ENCODE measurements at places on chromosomes 6 and 20.

DNA sequence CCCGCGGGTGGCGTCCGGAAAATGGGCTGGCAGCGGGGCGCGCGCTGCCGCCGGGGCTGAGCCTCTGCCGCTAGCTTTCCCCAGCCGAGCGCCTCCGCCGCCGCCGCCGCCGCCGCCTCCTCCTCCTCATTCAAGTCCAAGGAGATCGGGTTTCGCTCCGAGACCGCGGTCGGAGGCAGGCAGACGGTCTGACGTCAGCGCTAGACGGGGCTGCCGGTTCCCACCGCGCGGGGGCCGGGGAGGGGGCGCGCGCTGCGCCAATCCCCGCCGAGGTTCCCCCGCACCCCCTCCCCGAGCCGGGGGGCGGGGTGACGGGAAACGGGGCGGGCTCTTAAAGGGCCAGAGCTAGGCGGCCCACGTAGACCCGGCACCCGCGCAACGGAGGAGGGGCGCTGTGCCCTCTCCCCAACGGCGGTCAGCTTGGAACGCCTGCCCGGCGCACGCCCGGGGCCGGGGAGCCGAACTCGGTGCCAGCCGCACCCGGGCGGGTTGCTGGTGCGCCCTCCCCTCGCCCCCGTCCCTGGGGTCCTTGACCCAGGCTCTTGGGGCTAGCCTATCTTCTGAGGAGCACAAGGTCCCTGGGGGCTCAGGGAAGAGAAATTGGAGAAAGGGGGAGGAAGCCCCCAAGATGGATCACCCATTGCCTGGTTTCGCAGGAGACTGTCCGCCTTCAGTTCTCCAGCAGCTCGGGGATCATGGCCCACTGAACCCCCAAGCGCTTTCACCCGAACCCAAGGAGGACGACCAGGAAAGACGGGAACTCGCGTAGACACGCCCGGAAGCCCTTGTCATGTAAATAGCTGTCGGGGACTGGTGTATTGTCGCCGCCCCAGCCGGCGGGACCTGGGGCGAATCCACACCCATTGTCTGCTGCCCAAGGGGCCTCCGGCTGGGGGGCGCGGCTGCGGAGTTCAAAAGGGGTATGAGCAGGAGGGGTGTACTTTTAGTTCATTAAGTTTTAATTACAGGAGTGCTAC lies at the start of gene PMEPA1:
Gene PMEPA1 (minus strand): TSS at position 193 of the 977 bp plus-strand sequence. CDS start 433 bp downstream, outside the sequence.
- peak; percentile 84 for DNase-seq

GRCh38 chr6:56819604-56820003 lies 135.3 kb upstream of the BEND6 start:
- no peak for DNase-seq

DNA sequence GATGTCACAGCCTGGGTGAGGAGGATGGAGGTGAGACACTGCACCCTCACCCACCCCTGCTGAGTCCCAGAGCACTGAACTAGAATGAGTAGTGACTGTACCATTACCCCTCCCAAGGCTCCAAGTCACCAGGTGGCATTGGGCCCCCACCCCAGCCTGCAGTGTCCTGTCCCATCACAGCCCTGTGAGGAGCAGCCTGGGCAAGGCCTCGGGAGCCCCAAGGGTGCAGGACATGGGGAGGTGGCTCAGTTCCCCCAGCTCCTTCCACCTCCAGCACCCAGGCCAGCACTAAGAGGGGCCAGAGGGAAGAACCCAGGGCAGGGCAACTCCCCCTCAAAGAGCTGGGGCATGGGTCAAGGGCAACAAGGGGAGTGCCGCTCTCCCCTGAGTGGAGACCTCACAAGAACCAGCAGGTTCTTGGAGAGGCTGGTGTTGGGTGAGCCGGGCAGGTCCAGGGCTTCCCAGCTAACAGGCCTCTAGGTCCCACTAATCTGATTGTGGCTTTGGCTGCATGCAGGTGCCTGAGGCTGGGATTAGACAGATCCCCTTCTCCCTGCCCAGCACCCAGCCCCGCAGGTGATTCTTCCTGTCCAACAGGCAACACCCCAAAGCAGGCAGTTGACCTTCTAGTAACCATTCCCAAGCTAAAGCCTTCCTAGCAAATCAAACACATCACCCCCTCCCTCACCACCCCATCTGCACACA lies 2.6 kb downstream of the CST4 start:
- no peak for DNase-seq

- no peak for DNase-seq
These were observed 20.9 kb upstream of the RPN2 start for GRCh38 chr20:37158248-37158647.

GRCh38 chr6:28725890-28726348 lies 197.9 kb downstream of the TRIM27 start:
- no peak for DNase-seq

GRCh38 chr6:72948153-72948552 lies 277.1 kb downstream of the KHDC1L start:
- no peak for DNase-seq

- no peak for DNase-seq
These were observed 176.7 kb downstream of the REV3L start for GRCh38 chr6:111306104-111306888.

DNA sequence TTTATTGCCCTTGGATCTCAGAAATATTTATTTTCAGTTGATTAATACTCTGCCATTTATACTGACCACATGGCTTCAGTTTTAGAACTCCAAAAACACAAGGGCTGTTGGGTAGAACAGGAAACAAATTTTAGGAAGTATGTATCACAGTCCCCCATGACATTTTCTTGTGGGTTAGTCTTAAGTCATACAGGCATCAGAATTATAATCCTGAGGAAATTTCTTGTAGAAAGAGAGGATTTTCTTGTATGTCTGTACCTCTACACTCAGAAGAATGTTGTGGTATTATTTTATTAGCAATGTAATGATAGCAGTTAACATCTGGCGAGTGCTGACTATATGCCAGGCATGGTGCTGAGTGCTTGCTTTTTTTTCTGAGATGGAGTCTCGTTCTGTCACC lies 302.9 kb downstream of the CLIC5 start:
- DNase-seq, result no peak

GRCh38 chr20:25011261-25011660 lies 18.7 kb upstream of the APMAP start:
- DNase-seq, result no peak

DNA sequence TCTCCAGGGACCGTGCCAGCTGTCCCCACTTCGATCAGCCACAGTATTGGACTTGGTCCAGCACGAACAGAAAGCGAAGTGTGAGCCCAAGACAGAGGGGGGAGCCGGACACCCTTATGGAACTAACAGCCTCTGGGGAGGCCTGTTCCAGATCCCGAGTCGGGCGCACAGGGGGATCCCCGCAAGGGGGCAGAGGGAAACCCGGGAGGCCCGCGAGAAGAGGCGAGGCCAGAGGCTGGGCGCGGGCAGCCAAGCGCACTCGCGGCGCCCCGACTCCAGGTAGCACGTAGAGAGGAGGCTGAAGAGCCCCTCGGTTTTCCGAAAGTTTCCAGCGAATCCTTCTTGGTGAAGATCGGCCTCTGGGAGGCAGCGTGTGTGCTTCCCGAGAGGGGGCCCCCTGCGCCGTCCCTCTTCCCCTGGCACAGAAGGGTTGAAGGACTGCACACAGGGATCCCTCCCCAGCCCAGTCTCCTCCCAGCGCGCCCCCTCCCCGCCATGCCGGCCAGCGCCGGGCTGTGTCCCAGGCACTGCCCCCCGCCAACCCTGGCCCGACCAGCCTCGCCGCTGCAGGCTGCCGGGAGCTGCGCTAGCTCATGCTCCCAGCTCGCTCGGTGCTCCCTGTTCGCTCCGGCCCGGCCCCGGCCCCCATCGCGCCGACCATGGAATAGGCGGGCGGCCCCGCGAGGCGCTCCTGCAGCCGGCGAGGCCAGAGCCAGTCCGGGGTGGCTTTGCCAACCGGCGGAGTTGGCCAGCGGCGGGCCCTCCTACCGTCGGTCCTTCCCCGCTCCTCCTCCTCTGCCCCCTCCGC lies 577 bp upstream of the SLC24A3 start:
- DNase-seq, result peak; percentile 41

DNA sequence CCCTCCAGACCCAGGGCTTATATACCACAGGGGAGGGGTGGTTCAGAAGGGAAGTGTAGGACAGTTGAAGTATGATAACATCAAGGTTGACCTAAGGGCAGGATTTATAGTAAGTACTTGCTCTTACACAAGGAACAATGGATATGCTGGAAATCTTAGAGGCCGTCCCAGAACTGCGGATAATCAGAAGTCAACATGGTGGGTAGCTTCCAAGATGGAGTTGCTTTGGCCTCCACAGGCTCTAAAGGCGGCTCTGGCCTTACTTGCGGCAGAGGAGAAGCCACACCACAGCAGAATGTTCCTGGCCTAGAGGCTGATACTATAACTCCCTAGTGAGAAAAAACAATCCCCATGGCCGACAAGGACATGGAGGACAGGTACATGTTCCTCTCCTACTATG lies 344.7 kb downstream of the CDC5L start:
- no peak for DNase-seq

- no peak for DNase-seq
These were observed 41.2 kb downstream of the ZC3H12D start for GRCh38 chr6:149443411-149444181.

DNA sequence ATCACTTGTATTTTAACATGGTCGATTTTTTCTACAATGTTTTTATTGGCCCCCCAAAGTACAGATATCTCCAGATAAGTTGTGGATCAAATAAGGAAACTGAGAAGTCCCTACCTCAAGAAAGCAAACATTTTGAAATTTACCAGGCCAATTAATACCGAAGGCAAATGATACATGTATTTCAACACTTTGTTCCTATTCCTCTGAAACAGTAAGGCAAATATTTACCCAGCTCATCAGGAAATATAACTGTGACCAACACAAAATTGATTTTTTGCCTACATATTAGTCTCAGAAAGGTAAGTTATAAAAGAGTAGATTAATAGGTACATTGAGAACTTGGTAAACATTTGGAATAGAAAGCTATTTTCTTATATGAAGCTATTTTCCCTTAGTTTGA lies 51.3 kb upstream of the ADGRF5 start:
- DNase-seq, result no peak

DNA sequence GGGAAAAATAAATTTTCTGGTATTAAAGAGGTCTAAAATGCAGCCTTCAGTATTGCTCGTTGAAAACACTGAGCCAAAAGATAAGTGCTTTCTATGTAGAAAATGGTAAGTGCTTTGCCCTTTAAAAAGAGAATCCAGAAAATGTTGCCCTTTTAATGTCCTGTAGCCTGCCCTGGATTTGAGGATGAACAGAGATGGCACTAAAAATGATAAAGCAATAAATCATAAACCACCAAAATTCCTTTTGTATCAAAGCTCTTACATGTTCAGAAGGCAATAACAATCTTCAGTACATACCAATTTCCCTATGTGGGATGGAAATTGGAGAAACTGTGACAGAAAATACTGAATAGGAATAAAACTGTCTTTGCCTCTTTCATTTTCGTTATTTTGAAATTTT lies 405.8 kb downstream of the PHF3 start:
- no peak for DNase-seq

DNA sequence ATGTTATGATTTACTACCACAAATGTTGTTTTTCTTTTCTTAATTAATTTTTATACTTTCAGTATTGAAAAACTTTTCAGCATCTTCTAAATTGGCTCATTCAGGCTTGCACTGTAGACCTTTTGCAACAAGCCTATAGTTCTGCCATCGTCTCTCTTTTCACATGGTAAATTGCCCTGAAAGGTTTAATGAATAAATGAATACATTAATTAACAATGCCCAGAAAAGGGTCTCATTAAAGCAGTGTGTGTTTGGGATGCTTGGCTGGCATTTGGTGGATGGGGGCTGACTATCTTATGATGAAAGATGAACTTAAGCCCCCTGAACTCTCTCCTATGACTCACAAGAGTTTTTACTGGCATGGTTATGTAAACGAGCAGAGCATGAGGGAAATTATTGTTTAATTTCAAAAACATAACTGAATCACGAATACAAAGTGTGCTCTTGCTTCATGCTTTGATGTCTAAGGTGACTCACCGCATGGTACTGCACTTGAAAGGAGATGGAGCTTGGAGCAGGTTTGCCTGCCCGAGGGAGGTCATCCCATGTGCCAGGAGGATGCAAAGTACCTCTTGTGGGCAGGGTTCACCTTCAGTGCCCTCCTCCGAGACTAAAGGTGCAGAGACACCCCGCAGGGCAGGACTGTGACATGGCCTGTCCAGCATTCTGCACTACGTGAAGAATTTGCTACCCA lies 13.8 kb upstream of the PCK1 start:
- no peak for DNase-seq

- DNase-seq, result no peak
These were observed 29.3 kb downstream of the KCNQ5 start for GRCh38 chr6:72651174-72651573.

DNA sequence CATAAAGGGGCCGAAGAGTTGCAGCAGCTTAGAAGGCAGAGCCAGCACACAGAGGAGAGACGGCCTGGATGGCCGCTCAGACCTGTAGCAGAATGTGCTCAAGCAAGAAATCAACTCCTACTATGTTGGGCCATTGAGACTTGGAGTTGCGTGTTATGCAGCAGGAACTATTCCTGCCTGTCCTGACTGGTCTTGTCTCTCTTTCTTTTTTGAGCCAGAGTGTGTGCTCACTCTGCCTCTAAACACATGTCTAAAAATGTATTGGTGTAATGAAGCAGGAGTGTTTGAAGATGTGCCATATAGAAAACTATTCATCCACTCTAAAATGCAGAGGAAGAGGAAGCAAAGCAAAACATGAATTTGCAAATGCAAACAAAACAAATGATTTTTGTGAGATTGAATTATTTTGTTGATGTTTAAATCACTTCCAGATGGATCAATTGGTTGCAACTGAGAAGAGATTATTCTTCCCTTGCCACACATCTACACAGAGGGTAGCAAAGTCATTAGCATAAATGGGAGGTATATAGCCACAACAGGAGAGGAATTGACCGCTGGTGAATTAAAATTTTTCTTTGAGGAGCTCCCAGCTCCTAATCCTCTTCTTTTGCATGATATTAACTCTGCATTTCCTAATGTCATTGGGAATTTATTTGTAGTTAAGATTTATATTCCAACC lies 20.4 kb upstream of the SYNJ2 start:
- DNase-seq, result no peak

DNA sequence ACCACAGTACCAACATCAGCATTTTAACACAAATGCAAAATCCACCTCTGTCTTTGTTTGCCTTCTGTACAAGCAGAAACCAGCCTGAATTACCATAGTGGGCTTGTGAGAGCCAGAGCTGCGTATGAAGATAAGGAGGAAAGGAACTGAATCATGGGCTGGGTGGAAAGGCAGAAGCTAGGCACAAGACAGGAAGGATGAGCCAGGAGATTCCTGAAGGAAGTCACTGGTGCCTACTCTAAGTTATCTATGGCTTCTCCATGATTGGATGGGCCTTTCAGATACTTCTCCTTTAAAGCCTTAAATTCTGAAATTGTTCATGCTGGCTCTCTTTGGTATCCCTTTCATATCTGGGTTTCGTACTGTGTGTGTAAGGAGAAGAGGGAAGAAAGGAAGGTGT lies 140.6 kb downstream of the LCA5 start:
- DNase-seq, result no peak

- DNase-seq, result no peak
These were observed 329.3 kb upstream of the IRAK1BP1 start for GRCh38 chr6:78538002-78538401.

GRCh38 chr20:1946442-1946761 lies 47.5 kb downstream of the PDYN start:
- no peak for DNase-seq

DNA sequence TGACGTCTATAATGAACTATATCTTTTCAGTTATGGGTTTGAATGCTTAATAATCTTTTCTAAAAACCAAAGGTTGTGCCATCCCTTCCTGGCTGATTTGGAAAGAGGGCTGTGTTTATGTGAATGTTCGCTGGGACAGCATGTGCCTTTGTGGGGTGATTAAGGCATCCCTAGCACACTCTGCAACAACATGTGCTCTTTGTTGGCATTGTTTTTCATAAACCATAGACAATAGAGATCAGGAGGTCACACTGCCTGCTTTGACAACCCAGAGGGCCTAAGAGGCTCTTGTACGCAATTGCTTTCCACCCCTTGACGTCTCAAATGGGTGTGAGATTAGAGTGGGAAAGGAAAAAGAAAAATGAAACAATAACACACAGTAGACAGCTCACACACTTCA lies 116.0 kb downstream of the LRRC1 start:
- DNase-seq, result peak; percentile 19

Data from amygdala (tissue), 56 donors.